ENCODE measurements at places on chromosomes 1 and 21.

DNA sequence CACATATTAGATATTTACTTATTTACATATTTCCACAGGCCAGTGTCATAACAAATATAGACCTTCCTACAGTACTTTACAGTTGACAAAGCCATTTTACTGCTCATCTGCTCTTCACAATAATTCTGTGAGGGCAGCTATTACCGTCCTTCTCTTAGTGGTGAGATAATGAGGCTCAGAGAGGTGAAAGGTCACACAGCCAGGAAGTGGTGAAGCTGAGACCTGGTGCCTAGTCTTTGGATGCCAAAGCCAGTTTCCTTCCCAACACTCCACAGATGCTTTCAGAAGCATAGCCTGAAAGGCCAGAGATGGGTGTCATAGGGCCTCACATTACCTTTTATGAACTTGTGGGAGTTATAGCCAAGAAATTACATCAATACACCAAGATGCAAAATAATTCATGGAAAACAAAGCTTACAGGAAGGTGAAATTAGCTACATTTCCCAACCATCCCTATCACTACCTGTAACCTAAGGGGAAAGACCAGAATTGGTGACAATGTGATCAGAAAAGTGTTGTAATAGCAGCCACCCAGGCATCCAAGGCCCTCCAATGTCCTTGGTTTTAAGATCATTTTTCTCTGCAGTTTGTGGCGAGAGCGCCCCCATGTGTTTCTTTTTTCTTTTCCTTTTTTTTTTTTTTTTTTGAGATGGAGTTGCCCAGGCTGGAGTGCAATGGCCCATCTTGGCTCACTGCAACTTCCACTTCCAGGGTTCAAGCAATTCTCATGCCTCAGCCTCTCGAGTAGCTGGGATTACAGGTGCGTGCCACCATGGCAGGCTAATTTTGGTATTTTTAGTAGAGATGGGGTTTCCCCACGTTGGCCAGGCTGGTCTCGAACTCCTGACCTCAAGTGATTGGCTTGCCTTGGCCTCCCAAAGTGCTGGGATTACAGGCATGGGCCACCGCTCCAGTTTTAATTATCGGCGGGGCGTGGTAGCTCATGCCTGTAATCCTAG is 26.5 kb upstream of the RPL11 start:
- DNase-seq, result no peak

- no peak for DNase-seq
Observed at GRCh38 chr21:43905726-43906455, 40.9 kb downstream of the AGPAT3 start.

- DNase-seq, result no peak
Observed at GRCh38 chr1:176996456-176997090, 167.9 kb downstream of the ASTN1 start.

DNA sequence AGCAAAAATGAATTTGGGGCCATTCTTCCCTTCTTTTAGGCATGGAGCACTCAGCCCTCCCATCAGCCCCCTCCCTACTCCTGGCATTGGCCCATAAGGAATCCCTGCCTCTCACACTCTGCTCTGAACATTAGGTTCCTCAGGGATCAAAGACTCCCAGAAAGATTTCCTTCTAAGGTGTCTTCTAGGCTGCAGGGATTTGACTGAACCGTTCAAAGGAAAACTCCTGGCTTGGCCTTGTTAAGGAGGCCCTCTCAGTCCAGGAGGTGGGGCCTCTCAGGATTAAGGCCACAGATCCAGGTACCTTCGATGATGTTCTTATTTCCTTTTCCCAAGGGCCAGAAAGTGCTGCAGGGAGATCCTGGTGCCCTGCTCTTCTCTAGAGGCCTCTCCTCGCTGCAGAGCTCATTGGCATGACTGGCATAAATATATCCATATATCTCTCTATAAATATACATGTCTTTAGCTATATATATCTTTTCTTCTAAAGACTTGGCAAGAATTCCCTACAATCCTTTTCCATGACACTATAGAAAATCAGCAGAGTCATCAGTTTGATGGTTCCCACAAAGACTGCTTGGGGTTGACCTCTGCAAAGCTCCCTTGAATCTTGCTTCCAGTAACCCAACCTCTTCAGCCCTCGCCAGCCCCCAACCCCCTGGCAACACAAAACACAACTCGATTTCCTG is 59.1 kb downstream of the PLXNA2 start:
- no peak for DNase-seq

- DNase-seq, result no peak
Observed at GRCh38 chr21:45164124-45164511, 89.7 kb downstream of the ADARB1 start.

DNA sequence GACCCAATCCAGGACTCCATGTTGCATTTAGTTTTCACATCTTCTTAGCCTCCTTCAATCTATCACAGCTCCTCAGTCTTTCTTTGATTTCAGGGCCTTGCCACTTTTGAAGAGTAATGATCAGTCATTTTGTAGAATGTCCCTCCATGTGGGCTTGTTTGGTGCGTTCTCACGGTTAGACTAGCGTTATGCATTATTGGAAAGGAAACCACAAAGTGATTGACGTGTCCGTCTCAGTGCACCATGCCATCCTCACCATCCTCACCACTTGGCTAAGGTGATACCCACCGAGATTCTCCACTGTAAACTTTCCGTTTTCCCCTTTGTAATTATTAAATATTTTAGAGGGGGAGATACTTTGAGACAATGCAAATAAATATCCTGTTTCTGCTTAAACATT is 59.6 kb upstream of the OLIG2 start:
- DNase-seq, result no peak
